ENCODE measurements at places on chromosomes 4 and X.

DNA sequence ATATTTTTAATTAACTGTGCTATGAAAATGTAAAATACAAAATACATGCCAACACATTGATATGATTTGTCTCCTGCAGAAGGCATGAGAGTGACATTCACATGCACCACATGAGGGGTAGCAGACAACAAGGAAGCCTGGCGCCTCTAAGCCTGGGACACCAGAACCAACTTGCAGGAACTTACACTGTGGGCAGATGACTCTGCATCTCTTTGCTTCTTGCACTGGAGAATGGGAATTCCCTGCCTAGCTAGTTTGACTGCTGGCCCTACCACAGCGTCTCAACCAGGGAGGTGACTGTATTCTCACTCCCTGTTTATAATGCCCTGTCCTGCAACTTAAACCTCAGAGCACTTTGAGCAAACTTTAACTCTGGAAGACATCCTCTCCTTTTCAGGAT lies 40.5 kb downstream of the PAGE2 start:
- no peak for DNase-seq

- DNase-seq, result no peak
These were observed 116.3 kb downstream of the EFNB1 start for GRCh38 chrX:68945081-68945602.

- no peak for DNase-seq
These were observed 1999.1 kb upstream of the ADGRL3 start for GRCh38 chr4:59200992-59201391.

- DNase-seq, result no peak
These were observed 363.3 kb upstream of the MAGEB2 start for GRCh38 chrX:29851857-29852605.

DNA sequence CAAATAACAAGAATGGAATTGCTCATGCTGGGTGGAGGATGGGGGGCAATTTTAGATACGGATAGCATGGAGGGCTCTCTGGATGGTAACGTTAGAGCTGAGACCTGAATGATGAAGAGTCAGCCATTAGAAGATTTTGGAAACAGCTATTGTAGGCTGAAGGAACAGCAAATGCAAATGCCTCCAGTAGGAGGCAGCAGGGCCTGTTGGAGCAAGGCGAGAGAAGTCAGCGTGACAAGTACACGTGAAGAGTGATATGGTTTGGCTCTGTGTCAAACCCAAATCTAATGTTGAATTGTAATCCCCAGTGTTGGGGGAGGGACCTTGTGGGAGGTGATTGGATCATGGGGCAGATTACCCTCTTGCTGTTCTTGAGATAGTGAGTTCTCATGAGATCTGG lies 59.3 kb upstream of the SOD3 start:
- no peak for DNase-seq

DNA sequence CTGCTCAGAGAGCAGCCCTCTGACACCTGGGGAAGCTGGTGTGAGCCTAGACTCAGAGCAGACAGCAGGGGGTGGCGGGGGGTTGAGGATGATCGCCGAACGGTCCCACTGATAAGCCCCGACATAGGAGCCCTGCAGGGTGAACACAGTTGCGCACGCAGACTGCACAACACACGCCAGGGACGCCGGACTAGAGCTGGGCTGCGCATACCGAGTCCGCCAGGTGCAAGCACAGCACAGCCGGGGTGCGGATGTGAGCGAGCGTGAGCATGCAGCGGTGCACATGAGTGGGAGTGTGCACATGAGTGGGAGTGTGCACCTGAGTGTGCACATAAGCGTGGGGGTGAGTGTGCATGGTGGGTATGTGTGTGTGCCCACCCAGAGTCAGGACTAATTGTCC lies 36.7 kb downstream of the FAM53A start:
- DNase-seq, result no peak

DNA sequence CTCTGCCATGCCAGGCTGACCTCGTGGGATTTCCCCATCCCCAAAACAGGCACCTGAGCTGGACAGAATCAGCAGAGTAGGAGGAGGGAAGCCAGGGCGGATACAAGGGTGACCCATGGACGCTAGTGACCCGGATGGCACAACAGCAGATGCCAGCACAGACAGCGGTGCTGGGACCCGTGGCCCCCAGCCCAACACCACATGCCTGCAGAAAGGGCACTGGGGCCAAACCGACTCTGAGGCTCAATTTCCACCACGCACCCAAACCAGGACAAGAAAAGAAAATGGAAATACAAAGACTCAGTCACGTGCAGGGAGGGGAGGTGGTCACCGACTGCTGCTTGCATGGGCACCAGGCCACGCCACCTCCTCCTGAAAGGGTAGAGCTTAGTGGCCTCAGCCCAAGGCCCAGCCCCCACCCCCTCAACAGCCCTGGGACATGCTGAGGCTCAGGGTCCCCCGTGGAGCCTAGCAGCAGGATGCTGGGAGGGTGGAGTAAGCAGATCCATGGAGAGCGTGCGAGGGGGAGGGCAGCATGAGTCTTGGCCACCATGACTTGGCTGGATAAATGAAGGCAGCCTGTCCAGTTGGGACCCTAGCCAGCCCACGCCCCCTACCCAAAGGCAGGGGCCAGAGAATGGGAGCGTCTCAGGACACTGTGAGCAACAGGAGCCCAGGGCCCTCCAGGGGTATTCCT lies 47.7 kb downstream of the C4orf50 start:
- DNase-seq, result no peak

GRCh38 chr4:178470996-178471784 lies 1029.0 kb upstream of the AGA start:
- no peak for DNase-seq

GRCh38 chr4:102343964-102344519 lies 1.2 kb downstream of the SLC39A8 start:
- DNase-seq, result peak; percentile 37

DNA sequence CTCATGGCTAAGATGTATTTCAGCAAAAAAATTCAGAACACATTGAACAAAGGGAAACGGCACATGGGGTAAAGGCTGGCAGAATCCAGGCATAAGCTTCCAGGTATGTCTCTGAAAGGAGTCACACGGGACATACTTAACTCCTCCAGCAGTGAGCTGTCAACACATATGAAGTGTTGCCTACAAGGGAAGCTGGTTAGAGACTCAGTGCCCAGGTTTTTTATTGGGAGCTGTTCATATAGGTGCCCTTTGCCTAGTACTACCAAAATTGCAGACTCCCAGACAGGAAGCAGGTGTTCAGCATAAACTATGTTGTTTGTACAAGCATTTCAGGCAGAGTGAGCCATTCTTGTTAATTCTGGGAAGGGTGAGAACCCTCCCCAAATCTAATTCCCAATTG lies 77.4 kb upstream of the PUDP start:
- no peak for DNase-seq

DNA sequence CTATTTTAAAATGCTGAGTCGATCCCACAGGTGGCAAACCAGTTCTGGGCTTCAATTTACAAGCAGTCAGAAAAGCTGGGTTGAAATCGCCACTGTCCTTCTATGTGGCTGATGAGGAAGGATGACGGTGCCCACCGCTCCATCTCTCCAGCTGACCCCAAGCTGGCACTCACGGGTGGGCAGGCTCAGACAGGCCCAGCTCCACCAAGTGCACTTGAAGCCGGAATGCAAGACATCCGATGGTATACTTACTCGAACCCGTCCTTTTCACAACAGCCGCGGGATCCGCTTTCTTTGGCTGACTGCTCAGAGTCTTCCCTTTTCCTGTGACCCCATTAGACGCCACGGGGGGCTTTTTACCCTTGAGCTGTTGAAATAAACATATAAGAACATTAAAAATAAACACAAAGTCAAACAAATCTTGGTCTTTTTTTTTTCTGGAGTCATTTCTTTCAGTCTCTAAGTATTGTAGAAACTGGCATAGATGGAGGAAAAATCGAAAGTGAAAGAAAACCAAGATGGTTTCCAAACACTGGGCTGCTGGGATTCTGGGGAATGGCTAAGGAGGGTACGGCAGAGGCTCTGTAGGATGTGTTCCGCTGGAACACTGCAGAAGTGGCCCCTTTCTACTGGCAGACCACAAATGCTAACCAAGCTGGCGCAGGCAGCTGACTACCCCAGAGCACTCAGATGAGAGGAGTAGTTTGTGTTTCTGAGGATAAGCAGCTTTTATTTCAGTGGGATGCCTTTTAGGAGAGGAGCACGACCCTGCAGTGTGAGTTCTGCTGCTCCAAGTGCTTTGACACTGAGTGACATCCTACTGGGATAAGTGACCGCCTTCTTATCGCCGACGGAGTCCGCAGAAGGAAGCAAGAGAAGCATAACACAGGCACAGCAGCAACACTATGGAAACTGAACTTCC lies 160.9 kb downstream of the AFAP1 start:
- DNase-seq, result no peak

DNA sequence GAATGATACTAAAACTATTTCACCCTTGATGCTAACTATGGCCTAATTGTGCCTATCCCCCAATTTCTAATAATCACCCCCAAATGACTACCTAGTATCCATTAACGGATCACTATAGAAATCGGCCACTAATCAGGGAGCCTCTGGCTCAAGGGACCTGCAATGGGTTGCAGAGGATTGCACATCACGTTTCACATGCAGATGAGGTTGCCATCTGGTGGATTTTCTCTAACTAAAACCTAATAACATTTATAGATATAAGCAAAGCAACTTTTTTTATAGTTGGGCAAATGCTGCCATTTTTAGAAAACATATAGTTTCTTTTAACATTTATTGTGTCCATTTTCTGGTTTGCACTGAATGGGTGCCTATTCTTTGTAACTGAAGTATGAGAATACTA lies 28.3 kb upstream of the ALG13 start:
- DNase-seq, result no peak

DNA sequence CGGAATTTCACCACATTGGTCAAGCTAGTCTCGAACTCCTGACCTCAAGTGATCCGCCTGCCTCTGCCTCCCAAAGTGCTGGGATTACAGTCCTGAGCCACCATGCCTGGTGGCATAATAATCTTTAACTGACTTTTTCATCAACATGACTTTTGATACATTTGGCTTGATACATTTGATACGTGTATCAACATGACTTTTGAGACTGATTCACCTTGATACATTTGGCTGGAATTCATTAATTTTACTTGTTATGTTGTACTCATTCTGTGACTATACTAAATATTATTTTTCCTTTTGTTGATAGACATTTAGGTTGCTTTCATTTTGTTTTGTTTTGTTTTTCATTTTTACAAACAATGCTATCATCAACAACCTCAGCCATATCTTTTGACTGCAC lies 6.3 kb downstream of the TMEM154 start:
- no peak for DNase-seq

DNA sequence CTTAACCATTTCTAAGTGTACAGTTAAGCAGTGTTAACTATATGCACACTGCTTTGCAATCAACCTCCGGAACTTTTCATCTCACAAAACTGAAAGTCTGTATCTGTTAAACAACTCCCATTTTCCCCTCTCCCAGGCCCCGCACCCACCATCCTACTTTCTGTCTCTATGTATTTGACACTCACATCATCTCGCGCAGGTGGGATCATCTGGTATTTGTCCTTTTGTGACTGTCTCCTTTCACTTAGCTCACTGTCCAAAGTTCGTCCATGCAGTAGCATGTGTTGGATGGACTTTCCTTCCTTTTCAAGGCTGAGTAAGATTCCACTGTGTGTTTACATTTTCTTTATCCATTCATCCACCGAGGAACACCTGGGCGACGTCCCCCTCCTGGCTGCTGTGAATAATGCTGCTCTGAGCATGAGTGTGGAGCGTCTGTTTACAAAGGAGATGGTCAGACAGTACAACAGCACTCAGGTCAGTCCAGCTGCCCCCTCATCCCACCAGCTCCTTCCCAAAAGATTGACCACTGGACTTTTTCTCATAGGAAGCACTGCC lies 39.8 kb downstream of the DCTD start:
- no peak for DNase-seq

DNA sequence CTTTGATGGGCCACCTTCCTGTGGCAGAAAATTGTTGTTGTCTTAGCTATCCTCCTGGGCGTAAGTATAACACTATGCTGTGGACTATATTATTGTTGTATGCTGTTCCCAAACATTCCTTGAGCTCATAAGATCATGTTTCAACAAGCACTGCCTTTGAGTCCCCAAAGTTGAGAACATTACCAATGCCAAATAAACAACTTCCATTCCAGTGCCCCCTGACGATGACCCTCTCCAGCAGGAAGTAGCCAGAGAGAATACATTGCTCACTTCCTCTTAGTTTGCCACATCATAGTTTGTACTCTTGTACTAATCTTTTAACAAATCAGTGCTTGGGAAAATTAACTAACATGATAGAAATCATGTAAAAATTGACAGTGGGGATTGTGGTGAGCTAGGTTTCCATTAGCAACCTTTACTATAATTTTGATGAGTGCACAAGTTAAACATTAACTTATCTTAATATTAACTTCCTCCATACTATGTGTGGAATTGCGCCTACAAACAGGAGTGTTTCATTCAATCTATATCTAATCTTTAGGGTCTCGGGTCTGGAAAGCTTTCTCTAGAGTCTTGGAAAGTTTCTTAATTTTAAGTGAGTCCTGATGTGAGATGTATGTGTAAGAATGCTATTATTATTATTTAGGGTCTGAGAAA lies 20.3 kb upstream of the DHX15 start:
- no peak for DNase-seq

DNA sequence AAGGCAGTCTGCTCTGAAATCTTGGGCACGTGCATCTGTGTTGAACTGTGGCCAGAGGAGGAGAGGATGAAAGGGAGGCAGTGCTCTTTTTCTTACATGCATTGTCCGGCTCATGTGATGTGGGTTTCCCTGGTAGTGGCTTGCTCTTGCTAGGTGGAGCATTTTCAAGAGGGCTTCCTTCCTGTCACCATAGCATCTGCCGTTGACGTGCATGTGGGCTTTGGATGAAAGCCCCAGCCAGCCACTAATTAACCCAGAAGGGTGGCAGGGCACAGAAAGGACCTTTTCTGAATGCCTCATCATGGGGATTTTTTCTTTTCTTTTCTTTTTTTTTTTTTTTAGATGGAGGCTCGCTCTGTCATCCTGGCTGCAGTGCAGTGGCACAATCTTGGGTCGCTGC lies 121.3 kb downstream of the GPR143 start:
- DNase-seq, result peak; percentile 46

DNA sequence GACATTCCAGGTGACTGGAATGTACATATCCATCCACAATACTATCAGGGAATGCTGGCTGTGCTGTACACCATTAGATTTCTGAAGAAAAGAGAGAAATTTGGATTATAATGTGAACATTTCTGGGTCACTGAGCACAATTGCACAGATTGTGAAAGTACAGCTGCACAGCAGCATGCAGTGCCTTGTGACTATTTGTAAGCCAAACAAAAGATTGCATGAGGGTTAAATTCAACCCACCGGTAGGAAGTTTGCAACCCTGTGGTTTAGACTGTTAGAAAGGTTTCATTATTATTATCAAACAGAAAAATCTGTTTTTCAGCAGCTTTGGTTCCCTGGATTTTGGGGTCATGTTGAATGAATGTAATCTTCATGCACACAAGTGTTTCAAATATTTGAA lies 24.5 kb downstream of the DDIT4L start:
- no peak for DNase-seq

DNA sequence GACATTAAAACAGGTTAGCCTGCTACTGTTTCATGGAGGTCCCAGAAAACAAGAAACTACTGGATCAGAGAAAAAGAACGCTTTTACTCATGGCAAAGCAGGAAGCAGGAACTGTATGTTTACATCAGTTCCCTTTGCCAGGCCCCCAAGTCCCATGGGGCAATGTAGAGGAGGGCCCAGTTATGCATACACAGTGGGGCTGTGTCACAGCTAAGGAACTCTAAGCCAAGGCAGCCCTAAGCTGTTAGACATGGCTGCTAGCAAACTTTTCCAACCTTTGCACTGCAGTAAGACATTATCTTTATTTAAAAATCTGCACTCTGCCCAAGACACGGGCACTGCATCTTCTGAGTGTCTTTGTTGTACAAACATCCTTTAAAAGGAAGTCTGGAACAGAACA lies 975.8 kb downstream of the C4orf33 start:
- no peak for DNase-seq

GRCh38 chr4:145533001-145533400 lies 51.3 kb downstream of the SMAD1 start:
- DNase-seq, result no peak
